ENCODE measurements at places on chromosomes 2 and 18.

GRCh38 chr2:70124983-70125480 lies 37.8 kb downstream of the PCBP1 start:
- peak; percentile 87 for DNase-seq

DNA sequence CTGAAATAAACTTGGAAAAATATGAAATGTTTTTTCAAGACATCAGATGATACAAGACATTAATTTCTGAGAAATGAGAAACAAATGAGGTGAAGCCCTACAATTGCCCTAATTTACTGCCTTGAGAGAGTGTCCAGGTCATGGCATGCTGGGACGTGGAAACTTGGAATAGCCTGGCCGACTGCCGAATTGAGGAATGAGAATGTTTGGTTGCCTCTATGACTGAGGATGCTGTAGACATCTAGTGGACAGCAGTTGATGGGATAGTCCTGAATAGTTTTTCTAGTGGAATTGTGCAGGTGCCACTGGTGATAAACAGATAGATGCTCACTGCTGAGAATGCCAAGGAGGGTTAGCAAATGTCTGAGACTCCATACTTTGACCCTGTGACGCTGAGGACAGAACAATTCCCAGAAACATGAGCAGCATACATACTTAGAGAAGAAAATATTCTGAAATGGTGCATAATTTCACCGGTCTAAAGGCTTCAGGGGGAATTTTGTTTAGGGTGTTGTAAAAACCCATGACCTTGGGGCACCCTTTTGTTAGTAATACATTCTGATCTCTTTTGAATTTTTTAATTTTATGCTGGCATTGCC lies 56.5 kb upstream of the CWC22 start:
- DNase-seq: no peak

DNA sequence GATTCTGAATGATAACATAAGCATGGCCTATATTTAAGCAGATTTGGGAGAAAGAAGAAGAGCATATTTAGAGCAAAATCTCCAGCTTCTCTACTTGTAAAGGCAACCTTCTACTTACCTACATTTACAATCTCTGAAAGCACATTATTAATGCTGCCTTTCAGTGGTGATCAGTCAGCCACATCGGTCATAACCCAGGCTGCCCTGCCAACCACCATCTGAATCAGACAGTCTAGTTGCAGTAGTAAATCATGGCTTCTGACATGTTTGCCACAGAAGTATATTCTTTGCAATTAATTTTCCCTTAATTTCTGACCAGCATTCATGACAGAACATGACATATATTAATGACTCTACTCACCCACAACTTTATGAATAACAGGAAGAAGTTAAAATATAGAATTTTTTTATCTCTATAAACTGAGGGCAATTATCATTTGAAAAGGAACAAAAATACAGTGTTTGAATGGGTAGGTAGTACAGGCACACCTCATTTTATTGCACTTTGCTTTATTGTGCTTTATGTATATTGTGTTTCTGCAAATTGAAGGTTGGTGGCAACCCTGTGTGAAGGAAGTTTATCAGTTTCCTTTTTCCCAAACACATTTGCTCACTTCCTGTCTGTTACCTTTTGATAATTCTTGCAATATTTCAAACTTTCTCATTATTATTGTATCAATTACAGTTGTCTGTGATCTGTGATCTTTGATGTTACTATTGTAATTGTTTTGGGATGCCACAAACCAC lies 531.6 kb upstream of the CHAC2 start:
- DNase-seq: no peak

GRCh38 chr18:45378308-45378707 lies 237.0 kb upstream of the SLC14A2 start:
- DNase-seq: no peak

DNA sequence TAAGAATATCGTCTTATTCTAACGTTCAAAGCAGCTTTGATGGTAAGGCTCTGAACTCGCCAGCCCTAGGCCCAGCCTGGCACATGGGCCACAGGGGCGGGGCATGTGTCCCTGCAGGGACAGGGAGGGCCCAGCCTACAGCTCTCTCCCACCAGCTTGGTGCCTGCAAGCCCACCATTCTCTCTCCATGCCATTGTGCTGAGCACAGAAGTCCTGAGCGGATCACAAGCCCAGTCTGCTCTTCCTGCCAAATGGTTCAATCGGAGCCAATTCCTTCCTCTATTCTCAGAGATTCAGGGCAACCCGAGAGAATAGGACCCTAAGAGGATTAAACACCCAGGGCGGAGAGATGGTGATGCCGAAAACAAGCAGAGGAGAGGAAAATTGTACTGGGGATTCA lies 50.3 kb upstream of the APCDD1 start:
- DNase-seq: no peak

- DNase-seq: no peak
Observed at GRCh38 chr2:5988120-5988519, 295.9 kb downstream of the SOX11 start.

- no peak for DNase-seq
Observed at GRCh38 chr18:22606563-22607283, 189.0 kb upstream of the CTAGE1 start.

- no peak for DNase-seq
Observed at GRCh38 chr2:65997961-65998360, 437.0 kb upstream of the MEIS1 start.

- DNase-seq: no peak
Observed at GRCh38 chr2:23053601-23054000, 331.4 kb upstream of the KLHL29 start.

- no peak for DNase-seq
Observed at GRCh38 chr2:215565897-215566296, 130.0 kb upstream of the FN1 start.

- DNase-seq: no peak
Observed at GRCh38 chr2:156181208-156181607, 151.3 kb downstream of the NR4A2 start.

- no peak for DNase-seq
Observed at GRCh38 chr18:58097121-58097906, 53.3 kb downstream of the NEDD4L start.

- DNase-seq: no peak
Observed at GRCh38 chr2:64019975-64020528, 824 bp upstream of the VPS54 start.

GRCh38 chr2:215658635-215659305 lies 222.9 kb upstream of the FN1 start:
- DNase-seq: no peak

GRCh38 chr2:9650119-9650821 lies 19.5 kb upstream of the YWHAQ start:
- no peak for DNase-seq

DNA sequence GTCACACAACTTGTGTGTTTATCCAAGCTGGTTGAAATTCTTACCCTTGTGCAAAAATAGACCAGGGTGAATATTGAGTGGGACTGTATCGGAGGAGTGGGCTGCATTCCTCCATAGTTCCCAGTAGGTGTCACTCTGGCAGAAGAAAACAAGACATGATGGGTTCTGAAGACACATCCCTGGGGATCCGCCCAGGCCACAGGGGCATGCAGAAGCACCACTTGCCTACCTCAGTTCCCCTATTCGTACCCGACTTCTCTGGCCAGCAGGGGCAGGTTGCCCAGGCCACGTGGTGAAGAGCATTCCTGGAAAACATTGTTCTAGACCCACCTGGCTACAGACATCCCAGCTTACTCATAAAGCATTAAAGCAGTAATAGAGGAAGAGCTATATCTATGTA lies 168.2 kb downstream of the FAM210A start:
- peak; percentile 64 for DNase-seq

- no peak for DNase-seq
Observed at GRCh38 chr18:27839141-27839540, 337.8 kb downstream of the CDH2 start.

DNA sequence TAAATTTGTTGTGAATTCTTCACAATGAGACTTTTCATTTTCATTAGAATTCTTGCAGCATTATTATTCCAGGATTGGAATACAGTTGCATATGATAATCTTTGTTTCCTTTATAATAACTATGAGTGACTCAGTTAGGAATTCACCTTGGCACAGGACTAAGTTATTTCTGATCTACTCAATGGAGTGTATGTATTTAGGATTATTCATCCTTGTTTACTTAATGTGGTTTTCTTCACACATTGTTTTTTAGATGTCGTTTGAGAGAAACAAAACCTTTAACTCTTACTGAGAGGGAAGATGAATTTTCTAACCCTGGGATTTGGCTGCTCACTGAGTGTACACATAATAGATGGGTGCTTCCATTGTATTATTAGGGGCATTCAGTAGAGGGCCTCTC lies 970.1 kb downstream of the DPP10 start:
- DNase-seq: no peak

DNA sequence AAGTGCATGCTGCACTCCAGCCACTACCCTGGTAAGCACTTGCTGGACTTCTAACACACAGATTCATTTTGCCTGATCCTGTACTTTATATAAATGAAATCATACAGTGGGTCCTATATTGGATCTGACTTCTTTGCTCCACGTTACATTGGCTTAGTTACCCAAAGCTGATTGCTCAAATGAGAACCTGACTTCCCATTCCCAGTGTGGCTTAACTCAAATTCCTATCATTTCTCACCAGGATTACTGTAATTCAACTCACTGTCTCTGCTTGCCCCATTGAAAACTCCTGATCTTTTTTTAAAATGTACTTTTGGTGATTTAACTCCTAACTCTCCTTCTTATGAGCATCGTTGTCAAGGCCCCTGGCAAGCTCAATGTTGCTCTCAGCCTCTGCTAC lies 1.4 kb downstream of the RSAD2 start:
- DNase-seq: no peak

DNA sequence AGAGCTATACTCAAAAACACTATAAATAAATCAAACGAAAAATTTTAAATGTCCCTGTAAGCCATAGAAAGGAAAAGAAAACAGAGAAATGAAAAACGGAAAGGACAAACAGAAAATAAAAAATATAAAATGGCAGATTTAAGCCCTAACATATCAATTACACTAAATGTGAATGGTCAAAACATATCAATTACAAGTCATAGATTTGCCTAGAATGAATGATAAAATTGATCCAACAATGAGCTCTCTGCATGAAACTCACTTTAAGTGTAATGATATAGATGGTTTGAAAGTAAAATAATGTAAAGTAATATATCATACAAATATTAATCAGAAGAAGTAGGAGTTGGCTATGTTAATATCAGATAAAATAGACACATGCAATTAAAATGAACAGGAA lies 54.2 kb upstream of the TCF4 start:
- no peak for DNase-seq

DNA sequence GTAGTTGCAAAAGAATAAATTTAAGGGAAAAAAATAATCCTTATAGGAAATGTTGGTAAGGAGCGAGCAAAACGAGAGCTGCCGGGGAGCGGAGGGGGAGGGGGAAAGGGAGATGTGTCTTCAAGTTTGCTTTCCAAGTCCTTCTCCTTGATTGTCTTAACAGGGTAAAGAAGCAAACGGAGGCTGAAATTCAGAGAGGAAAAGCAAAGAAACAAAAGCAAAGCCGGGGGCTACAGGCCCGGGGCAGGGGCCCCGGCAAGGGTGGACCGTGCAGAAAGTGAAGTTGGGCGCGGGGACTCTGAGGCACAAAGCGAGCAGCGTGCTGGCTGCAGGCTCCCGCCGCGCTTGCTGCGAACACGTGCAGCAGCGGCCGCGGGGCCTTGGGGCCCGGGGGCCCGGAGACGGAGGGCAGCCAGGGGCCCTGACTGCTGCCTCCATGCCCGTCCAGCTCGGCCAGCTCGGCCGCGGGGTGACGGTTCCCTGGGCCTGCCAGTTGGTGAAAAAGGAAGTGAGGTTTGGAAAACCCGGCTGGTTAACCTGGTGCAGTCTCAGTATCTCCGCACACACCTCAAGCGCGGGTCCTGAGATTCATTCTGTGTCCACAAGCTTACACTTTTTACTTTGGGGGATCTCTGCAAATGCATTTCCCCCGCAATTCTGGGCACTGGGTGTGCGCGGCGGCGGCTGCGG lies 4.1 kb downstream of the BCL11A start:
- DNase-seq: peak; percentile 82

GRCh38 chr2:13030606-13031005 lies 313.9 kb downstream of the TRIB2 start:
- no peak for DNase-seq

DNA sequence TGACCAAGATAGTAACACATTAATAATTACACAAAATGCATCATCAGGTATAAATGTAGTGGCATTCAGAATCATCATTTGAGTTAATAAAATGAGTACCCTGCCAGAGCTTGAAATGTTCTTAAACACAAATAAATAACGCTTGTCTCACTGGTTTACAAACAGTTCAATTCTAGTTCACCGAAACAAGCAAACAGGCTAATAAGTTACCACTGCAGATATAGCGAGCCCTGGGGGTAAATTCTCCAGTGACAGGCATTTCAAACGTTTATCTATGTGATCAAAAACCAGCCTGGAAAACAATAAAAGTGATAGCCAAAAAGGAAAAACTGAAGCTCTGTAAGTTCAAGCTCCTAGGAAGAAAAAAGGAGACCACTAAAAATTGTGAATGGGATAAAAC lies 152.6 kb downstream of the THADA start:
- no peak for DNase-seq

DNA sequence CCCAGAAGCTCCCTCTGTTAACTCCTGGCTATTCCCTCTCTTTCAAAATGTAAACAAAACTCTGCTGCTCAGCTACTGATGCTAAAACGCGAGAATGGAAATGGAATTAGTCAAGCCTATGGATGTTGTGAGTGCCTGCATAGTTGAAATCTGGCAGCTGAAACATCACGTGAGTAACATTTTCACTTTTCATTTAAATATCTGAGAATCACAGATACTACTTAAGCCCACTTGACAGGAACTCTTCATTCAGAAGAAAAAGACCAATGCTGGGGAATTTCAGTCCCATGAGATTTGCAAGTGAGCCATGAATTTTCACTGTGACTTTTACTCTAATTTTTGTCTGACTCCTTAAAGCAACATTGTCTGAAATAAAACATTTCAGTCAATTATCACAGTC lies 215.3 kb upstream of the SESTD1 start:
- DNase-seq: no peak

- no peak for DNase-seq
Observed at GRCh38 chr2:189772212-189772611, 9.6 kb upstream of the OSGEPL1 start.

DNA sequence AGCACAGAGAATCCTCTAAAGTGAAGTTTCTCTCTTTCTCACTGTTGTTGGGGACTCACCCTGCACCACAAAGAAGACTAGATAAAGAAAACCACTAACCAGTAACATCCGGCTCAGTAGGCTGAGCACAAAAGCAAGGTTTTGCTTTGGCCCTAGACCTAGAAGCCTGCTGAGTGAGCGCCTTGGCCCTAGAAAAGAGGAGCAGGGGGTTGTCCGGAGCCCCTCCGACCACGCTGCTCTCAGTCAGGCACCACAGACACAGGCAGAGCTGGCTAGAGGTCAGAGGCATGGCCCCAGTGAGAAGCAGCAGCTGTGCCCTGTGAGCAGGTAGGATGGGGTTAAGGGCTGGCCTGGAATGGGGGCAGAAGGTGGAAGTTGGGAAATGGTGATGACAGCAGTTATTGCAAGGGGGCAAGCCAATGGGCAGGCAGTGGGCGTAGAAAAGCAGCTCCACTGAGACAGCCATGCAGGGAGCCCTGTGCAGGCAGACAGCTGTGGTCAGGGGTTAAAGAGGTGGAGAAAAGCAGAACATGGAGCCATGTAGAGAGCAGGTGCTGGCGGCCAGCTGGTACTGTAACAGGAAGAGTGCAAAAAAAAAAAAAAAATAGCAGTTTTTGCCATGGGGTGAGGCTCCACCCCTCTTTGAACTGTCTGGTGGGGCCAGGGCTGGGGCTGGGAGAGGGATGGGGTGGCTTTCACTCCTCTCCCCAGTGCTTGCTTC lies 36.9 kb upstream of the SLC14A1 start:
- DNase-seq: no peak
